ENCODE measurements at places on chromosomes 12 and 14.

DNA sequence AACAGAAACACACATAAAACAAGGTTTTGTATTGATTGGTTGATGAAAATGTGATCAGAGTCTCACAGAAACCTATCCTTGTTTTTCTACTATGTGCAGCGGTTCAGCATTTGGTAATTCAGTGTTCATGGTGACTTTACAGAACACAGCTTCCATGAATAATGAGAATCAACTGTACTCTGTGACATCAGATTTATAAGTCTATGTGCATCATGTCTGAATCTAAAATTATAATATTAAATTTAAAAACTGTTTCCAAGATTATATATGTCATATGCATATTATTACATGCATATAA, 104.3 kb downstream of the SLC16A7 start:
- DNase-seq, result no peak

DNA sequence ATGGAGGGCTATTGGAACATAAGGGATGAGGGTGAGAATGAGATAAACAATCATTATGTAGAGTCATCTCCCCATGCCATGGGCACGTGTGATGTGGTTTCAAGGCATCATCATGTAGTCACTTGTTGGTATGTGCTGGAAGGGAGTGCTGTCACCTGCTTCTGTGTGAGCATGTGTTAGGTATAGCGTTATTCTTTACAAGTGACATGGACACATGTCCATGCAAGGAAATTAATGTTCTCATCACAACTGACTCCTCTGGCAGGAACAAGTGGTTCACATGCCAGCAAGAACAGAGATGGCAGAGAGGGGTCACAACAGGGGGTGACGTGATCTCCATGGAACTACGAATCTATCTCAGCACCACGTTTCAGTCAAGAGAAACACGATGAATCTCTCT, 815.8 kb downstream of the BCL11B start:
- DNase-seq, result no peak

GRCh38 chr14:71885301-71885700, 46.9 kb upstream of the RGS6 start:
- DNase-seq, result no peak

- peak; percentile 26 for DNase-seq
Observed at GRCh38 chr14:101072945-101073597, 169.5 kb upstream of the RTL1 start.

DNA sequence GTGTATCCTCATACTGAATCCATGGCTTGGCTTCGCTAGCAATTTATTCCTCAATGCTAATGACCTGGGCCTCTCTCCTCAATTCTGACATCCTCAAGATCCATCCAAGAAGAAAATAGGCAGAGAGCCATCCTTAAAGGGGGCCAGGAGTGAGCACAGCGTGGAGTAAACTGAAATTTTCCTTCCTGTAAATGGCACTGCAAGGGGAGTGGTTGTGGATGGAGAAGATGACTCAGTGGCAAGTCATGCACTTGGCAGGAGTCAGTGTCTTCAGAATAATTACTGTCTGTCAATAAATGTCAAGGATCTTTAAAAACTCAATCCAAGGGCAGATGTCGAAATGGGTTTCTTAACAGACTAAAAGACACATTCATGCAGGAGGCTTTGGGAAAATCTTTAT, 88.0 kb upstream of the TMEM132C start:
- no peak for DNase-seq

DNA sequence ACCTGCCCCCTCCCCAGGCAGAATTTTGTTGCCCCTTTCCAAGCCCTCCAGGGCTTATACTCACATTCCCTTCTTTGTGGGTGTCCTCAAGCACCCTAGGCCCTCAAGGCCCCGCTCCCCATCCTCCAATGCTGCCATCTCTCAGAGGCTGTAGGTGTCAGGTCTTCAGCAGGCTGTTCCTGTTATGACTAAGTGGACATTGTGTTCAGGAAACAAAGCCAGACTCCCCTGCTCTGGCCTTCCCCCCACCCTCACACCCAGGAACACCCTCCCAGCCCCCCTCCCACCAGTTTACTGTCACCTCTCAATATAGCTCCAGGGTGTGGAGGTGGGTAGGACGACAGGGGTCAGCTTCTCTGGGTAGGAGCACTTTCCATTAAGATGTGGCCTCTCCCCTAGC, 1.4 kb upstream of the MYH6 start:
- DNase-seq, result no peak

GRCh38 chr12:53939141-53940108, 794 bp downstream of the HOXC13 start:
- DNase-seq, result no peak

DNA sequence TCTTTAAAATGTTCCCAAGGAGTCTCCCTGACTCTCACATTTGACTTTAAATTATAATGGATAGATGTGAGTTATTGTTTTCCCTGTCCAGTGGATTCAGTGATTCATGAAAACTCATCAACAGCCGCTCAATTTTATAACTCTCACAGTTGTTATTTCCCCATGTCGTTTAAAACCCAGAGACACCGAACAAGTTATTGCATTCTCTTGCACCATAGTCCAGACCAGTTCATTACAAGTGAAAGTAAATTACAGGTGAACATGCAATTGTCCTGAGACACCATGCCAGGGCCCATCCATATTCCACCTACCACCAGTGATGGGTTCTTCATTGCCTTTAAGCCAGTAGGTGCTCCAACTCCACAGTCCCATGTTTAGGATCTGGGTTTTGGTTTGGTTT, 85.7 kb upstream of the CMKLR1 start:
- DNase-seq, result no peak

Measured in MV-4-11 (cell line).